Body of pancreas (tissue), 4 donors: ENCODE measurements at places on chromosomes 13 and 19.

DNA sequence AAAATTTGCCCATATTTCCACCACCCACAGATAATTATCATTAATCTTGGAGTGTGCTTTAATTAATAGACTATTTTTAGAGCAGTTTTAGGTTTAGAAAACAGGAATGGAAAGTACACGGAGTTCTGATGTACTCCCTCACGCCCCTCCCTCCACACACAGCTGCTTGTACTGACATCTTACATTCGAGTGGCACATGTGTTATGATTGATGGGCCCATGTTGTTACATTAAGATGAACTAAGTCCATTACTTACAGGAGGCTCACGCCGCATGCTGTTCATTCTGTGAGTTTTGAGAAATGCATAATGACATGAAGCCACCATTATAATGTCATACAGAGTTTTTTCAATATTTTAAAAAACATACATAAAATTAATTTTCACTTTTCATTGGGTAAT, 1.2 kb upstream of the SPATA13 start:
- DNase-seq: peak; percentile 25

- DNase-seq: no peak
These were observed 1319.2 kb upstream of the SLC10A2 start for GRCh38 chr13:104385404-104385803.

GRCh38 chr19:34985249-34986022, 14.7 kb upstream of the GRAMD1A start:
- DNase-seq: peak; percentile 71

DNA sequence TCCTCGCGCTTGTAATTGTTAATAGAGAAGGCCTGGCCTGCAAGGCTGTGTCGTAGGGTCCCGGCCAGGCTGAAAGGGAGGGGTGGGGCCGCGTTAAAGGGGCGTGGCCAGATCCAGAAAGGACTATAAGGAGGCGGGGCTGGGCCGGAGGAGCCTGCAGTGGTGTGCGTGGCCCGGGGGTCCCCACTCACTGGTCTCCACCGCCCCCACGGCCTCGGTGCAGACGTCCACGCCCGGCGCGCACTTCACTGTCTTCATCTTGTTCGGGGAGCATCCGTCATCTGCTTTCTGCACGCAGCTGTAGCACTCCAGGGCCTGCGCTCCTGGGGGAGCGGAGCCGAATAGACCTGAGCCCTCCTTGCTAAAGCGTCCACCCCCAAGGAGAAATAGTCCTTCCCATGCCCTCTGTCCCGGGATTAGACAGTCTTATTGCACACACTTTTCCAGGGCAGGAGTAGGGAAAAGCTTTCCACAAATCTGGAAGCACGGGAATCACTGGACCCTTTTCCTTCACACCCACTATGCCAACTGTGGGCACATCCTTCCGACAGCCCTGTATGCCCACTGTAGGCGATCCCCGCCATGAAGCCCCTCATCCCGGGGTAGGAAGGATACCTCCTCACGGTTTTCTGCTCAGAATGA, 1.2 kb downstream of the LYPD3 start:
- DNase-seq: peak; percentile 77

DNA sequence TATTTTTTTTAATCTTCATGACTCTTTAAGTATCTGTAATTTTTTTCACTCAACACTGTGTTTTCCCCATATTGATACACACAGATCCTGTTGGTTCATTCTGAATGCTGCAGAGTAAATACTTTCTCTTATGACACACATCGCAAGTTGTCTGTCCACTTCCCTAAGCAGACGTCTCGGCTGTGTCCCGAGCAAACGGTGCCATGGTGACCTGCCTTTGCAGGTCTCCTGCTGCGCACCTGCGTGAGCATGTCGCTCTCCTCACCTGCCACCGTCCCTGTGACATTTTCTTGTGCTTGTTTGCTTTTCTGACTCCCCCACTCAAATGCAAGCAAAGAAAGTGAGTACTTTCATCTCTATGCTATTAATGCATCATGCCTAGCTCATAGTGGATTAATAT, 57.8 kb downstream of the CCDC70 start:
- no peak for DNase-seq

- DNase-seq: no peak
These were observed 18.3 kb downstream of the VWA8 start for GRCh38 chr13:41942462-41943094.
